ENCODE measurements at places on chromosomes 12 and 14.

DNA sequence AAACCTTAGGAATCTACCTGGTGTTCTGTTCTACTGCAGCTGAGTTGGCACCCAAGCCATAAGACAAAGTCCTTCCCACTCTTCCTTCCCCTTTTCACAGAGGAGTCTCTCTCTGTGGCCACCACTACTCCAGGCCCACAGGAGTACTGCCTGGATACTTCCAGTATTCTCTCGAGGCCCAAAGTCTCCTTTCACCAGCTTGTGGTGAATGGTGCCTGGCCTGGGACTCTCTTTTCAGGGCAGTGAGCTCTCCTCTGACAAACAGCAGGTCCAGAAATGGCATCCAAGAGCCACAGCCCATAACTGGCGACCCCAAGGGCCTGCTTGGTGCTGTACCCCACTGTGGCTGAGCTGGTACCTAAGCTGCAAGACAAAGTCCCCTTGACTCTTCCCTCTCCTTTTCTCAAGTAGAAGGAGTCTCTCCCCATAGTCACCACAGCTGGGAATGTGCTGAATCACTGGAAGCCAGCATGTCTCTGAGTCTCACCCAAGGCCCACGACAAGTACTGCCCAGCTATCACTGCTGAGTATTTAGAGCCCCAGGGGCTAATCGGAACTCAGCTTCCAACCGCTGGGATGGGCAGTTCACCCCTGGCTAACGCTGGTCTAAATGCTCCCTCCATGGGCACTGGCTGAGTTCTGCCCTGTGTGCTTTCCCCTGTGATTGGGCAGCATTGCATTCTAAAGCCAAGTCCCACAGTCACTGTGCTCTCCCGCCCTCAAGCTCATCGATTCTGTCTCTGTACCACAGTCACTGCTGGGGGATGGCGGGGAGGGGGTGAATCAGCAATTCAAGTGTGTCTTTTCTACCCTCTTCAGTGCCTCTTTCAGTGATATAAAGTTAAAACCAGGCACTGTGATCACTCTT, 6.1 kb downstream of the A2ML1 start:
- DNase-seq = no peak

- DNase-seq = no peak
Observed at GRCh38 chr14:104782086-104782807, 13.3 kb downstream of the AKT1 start.

GRCh38 chr12:109999983-110000505, 814 bp downstream of the ANKRD13A start:
- no peak for DNase-seq

GRCh38 chr12:52694151-52694550, 9.2 kb downstream of the KRT77 start:
- DNase-seq = no peak

DNA sequence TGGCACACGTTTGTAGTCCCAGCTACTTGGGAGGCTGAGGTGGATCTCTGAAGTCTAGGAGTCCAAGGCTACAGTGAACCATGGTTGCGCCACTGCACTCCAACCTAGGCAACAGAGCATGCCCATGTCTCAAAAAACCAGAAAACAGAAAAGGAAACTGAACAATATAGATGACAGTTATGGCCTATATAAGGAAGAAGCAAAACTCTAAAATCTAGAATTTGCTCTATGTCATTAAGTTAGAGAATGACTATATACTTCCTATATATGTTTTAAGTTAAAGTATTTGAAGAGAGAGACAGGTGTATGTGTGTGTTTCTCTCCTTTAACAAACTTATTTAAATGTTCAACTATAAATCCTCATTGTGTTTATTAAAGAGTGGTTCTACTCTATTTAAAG, 65.8 kb downstream of the MNAT1 start:
- no peak for DNase-seq

DNA sequence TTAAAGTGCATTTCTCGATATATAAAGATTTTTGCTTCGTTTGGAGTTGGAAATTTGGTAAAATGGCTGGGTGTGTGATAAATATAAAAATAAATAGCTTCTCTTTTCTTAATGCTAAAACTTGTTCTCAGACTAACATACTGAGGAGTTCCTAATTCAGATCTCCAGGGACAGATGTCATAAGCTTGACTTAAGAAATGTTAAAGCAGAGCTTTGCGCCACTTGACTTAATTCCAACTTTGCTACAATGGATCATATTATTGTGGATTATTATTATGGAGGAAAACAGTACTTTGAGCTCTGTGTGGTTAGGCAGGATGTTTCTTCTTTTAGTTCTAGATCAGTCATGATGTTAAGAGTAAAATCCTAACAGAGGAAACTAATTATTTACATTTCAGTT, 33.8 kb downstream of the GNG2 start:
- DNase-seq = no peak

GRCh38 chr12:32120419-32120818, 13.8 kb downstream of the BICD1 start:
- no peak for DNase-seq

DNA sequence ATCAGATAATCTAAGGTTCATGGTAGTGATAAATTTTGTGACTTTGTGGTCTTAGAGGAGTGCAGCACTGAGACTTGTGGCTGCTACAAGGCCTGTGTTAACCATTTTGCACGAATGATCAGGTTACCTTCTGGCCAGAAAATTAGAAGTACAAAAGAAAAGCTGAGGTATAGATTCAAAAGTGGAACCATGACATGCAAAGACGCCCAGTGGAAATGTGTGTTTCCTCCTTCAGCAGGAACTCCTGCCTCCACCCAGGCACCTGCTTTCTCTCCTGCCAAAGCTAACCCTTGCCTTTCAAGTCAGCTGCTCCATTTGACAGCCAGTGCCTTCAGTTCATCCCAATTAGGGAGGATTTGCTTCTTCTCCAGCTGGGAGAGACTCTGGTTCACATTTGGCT, 10.1 kb downstream of the PDE6H start:
- DNase-seq = no peak

DNA sequence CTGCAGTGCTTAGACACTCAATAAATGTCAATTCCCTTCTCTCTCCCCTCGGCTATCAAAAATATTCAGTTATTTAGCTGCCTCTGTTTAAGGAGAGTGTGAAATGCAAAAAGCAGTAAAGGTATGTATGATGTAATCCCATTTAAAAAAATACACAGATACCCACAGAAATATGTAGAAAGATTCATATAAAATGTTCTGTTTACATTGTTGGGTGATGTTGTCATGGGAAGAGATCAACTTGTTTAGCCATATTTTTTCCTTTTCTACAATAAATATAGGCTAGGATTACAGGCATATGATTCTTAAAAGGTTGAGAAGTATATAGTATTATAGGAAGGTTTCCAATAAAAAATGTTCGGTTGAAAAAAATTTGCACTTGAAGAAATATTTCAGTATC, 7.8 kb downstream of the PPP2R3C start:
- no peak for DNase-seq

DNA sequence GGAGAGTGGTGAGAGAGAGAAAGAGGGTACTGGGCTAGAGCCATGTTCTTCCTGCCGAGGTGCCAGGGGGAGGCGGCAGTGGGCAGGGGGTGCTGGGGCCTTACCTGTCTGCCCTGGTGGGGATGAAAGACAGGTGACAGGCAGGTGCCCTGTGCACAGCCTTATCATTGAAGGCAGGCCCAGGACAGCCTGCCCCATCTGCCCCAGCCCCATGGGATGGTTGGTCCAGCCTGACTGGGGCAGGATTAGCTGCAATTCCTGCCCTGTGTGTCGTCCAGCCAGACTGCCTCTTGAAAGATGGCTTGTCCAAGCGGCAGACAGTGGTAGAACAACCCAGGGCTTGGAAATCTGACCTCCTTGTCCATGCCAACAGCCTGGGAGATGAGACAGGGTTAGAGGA, 67.2 kb downstream of the TSPAN11 start:
- no peak for DNase-seq

DNA sequence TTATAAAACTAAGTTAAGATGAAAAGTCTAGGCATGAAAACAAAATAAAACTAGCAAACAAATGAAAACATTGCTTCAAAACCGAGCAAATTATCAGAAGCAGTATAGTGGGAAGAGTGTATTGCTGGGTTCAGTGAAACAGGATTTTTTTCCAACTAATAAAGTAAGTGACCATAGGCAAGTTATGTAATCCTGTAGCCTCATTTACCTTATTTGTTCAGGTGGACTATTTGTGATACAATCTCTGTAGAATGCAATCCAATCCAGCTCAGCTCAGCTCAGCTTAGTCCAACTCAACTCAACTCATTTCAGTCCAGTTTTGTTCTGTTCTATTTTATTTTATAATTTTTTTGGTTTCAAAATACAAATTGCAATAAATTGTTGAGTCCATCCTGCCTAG, 276.7 kb upstream of the LRIG3 start:
- DNase-seq = no peak

DNA sequence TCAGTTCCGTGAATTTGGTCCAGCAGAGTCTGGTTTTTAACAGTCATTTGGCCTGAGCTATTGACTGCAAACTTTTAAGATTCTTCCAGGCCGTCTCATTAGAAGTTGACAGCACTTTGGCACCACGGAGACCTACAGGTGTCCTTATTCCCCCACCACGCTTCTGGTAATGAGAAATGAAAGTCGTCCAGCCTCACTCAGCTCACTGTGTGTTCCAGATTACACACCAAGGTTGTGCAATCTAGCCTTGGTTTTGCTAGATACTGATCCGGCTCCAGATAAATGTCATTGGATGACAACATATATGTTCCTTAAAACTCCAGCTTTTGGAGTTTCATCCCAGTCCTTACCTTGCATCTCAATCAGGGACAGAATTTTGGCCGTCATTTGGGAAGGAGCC, 210.4 kb downstream of the CHST11 start:
- DNase-seq = no peak

GRCh38 chr14:58777541-58777979, 139.8 kb downstream of the DACT1 start:
- no peak for DNase-seq

- DNase-seq = no peak
Observed at GRCh38 chr12:27577688-27578087, 53.7 kb downstream of the PPFIBP1 start.

DNA sequence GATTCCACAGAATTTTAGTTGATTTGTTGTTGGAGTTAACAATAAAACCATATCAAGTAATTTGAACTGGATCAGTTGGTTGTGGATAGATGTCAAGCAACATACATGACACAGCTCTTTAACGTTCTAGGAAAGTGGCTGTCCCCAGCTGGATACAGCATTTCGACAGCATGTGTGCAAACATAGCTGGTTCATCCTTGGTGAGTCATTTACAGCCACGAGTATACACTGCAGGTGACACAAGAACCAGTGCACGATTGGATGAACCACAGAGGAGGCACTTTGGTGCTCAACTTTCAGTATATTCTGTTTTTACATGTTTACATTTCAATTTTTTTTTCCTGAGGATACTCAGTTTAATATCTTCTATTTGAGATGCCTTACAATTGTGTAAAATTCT, 242.4 kb downstream of the TMEM117 start:
- no peak for DNase-seq

DNA sequence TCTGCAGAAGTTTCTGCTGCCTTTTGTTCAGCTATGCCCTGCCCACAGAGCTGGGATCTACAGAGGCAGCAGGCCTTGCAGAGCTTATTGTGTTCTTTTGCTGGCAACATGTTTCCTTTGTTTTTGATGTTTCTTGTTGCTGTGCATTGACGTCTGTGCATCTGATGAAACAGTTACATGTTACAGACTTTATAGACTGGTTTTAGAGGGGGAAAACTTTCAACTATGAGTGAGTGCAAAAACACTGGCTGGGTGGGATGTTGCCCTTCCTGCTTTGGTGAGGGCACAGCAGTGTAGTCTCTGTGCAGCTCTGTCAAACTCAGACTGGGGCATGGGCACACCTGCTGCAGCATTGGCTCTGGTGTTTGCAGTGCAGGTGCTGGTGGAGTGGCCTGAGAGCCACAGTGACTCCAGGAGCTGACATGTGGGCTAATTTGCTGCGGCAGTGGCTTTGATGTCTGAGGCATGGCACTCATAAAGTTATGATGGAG, 26.9 kb downstream of the CLEC6A start:
- no peak for DNase-seq

- DNase-seq = no peak
Observed at GRCh38 chr14:20516921-20517320, 11.6 kb downstream of the RNASE10 start.

DNA sequence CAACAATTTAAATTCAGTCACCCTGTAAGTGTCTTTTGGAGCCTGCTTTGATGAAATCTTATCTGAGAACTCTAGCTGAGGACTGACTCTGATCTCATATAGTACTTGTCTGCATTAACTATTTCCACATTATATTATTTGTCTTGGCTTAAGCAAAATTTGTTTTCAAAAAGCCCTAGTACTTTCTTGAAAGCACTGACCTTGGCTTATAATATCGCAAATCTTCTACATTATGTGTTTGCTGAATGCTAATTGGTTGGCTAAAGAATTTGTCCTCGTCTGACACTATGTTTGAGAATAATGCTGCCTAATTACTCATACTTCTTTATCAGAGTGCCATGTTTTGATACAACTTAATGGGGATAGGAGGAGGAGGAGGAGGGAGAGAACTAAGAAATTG, 46.9 kb upstream of the FLRT2 start:
- no peak for DNase-seq

DNA sequence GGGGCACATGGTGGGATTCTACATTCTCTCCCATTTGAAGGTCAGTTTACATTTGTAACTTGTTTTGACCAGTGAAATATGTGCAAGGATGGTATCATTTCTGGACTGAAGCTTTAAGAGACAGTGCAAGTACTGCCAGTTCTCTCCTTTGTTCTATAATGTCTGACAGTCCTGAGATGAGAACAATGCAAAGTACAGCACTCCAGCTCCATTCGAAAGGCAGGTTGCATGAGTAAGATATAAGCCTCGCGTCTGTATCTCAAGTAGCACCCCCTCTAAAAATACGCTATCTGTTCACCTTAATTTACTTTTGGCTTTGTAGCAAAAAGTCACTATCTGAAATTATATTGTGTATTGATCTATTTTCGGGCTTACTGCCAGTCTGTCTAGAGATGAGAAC, 1122.2 kb upstream of the TMEM132C start:
- DNase-seq = no peak

DNA sequence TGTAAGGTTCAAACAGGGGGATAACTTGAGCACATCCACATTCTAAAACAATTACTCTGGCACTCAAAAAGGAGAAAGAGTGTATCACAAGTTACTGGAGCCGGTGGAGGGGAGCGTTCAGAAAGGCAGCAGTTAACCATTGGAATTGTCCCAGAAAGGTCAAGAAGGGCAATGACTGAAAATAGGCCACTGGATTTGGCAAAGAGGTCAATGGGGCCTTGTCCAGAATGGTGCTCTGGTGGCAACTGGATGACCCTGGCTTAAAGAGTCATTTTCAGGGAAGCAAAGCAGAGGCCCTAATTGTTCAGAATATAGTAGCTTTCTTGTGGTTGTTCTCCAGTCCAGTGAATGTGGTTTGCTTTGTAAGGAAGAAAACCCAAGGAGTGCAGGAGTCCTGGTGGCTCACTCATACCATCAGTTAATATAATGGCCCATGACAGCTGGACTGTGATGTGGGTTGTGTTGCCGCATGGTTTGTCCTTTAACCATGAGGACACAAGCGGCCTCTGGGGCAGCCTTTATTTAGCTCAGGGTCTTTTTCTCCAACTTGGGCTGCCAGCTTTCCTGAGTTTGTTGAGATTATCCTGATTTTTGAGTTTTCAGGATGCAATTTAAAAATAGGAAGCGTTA, 142.8 kb upstream of the PELI2 start:
- DNase-seq = no peak
